HFFc6 (cell line): ENCODE measurements at places on chromosomes 2 and 18. TPM values are rescaled to one million over a fixed set of nuclear protein-coding genes. Genes with fewer than 3 reads are reported as not detected.

The MFSD2B gene
- total RNA-seq, result 0.18 to 0.35 TPM in 2 of 3 replicates, not detected in the other

The TMEM214 gene
- 118 to 146 TPM (median 130 TPM) in 3 replicates for total RNA-seq

The VIL1 gene
- not detected in 3 replicates for total RNA-seq

The DOK6 gene
- total RNA-seq, result not detected in 3 replicates

The TMEM17 gene
- 3.5 to 3.7 TPM (median 3.6 TPM) in 3 replicates for total RNA-seq

The DYNAP gene
- not detected in 2 replicates for total RNA-seq

The IL1F10 gene
- not detected in 3 replicates for total RNA-seq

The CRYGD gene
- not detected in 3 replicates for total RNA-seq

The SALL3 gene
- total RNA-seq, result not detected in 3 replicates

The PCARE gene
- total RNA-seq, result not detected in 3 replicates

The PPM1G gene
- total RNA-seq, result 78.1 and 87.2 TPM in 2 replicates

The RIT2 gene
- not detected in 3 replicates for total RNA-seq

The MALL gene
- 23.1 to 38.1 TPM (median 35.1 TPM) in 3 replicates for total RNA-seq

The RAB6C gene
- not detected in 3 replicates for total RNA-seq

The SULT1C4 gene
- total RNA-seq, result not detected in 2 replicates

The SIX3 gene
- not detected in 3 replicates for total RNA-seq

The RGPD4 gene
- 0.05 to 0.06 TPM in 2 of 3 replicates, not detected in the other for total RNA-seq

The CHRND gene
- total RNA-seq, result not detected in 3 replicates

The THSD7B gene
- 0.05 to 0.19 TPM in 2 of 3 replicates, not detected in the other for total RNA-seq

The SCN9A gene
- 44.9 to 67.4 TPM (median 66.1 TPM) in 3 replicates for total RNA-seq

The TMEM18 gene
- 24.5 to 26.5 TPM (median 24.6 TPM) in 3 replicates for total RNA-seq

The UGT1A10 gene
- not detected in 3 replicates for total RNA-seq

The TDRD15 gene
- not detected in 3 replicates for total RNA-seq

The CAPN14 gene
- 0.07 to 0.12 TPM (median 0.07 TPM) in 3 replicates for total RNA-seq

The DNAJC5G gene
- total RNA-seq, result not detected in 3 replicates

The SLC4A3 gene
- total RNA-seq, result 3.8 to 13.5 TPM (median 10.2 TPM) in 3 replicates

The CFAP53 gene
- total RNA-seq, result 0.11 TPM in 1 of 3 replicates, not detected in the others

The MEIS1 gene
- total RNA-seq, result 64.0 to 85.4 TPM (median 78.3 TPM) in 3 replicates

The TUBA4B gene
- not detected in 2 replicates for total RNA-seq

The ZSWIM2 gene
- total RNA-seq, result not detected in 3 replicates

The RNF144A gene
- total RNA-seq, result not detected in 3 replicates

The KIAA2012 gene
- total RNA-seq, result 0.21 and 0.31 TPM in 2 replicates

The NEURL3 gene
- total RNA-seq, result not detected in 2 replicates
